Ecto neural progenitor cell (in vitro differentiated cells): ENCODE measurements at places on chromosomes 4 and X.

GRCh38 chrX:137032841-137033773 lies 688 bp downstream of the GPR101 start:
- DNase-seq = no peak

DNA sequence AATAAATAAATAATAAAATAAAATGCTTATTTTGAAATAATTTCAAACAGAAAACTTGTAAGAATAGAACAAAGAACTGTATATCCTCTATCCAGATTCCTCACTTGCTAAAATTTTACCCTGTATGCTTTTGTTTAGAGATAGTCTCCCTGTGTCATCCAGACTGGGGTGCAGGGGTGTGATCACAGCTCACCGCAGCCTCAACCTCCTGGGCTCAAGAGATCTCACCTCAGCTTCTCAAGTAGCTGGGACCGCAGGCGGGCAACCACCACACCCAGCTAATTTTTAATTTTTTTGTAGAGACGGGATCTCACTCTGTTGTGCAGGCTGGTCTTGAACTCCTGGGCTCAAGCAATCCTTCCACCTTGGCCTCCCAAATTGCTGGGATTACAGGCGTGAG lies 17.5 kb upstream of the ARAF start:
- no peak for DNase-seq

GRCh38 chr4:156191044-156191781 lies 237.5 kb upstream of the CTSO start:
- no peak for DNase-seq

- no peak for DNase-seq
These were observed 643.3 kb upstream of the FAM241A start for GRCh38 chr4:111501946-111502345.

DNA sequence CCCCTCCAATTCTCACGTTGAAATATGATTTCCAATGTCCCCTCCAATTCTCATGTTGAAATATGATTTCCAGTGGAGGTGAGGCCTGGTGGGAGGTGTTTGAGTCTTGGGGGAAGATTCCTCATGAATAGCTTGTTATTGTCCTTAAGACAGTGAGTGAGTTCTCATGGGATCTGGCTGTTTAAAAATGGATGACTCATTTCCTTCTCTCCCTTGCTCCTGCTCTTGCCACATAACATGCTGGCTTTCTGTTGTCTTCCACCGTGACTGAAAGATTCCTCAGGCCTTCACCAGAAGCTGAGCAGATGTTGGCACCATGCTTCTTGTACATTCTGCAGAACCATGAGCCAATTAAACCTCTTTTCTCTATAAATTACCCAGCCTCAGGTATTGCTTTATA lies 346.8 kb upstream of the TECRL start:
- DNase-seq = no peak

DNA sequence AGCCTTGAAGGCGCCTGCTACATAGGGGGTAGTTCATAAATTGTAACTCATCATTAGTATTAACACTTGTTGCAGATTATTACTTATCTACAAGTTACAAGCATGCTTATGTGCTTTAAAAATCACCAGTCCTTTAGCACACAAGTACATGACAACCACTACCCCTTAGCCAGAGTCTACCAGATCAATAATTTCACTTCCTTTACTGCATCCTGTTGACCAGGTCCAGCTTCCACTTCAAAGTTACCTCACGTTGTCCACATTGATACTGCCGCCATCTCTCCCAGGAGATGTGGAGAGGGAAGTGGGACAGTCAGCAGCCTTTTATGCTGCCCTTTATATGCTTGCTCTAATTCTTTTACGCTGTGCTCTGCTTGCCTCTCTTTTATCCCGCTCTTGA lies 231.3 kb upstream of the CXXC4 start:
- no peak for DNase-seq

DNA sequence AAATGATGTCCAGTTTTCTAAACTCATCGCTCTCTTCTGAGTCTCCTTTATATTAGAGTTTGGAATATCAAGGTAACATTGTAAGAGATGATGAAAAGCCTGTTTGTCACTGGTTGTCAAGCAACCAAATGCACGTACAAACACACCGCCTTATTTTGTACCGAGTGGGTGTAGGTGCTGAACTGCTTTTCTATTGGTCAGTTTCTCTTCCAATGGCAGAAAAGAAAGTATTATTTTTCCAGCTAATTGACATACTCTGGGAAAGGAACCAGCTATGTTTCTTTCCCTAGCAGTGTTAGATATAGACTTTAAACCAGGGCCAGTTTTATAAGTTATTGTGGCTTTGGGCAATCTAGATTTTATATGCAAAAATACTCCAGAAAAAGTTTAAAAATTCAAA lies 6.6 kb upstream of the PPM1K start:
- no peak for DNase-seq

DNA sequence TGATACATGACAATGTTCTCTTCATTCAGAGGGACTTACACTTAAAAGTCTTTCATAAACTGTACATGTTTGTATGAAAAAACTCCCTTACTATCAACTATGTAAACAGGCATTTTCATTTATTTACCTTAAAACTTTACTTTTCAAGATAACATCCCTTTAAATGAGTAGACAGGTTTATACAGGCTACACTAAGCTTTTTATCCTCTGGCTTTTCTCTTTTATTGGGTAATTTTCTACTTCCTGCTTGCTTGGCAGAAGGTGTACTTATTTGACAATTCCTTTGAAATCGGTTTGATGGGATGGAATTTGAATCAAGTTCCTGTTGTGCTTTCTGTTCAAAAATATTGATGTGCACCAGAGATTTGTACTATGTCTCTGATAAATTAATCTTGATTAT lies 81.4 kb downstream of the PTPN13 start:
- no peak for DNase-seq

- DNase-seq = no peak
These were observed 11.2 kb downstream of the HNRNPD start for GRCh38 chr4:82362565-82362964.

DNA sequence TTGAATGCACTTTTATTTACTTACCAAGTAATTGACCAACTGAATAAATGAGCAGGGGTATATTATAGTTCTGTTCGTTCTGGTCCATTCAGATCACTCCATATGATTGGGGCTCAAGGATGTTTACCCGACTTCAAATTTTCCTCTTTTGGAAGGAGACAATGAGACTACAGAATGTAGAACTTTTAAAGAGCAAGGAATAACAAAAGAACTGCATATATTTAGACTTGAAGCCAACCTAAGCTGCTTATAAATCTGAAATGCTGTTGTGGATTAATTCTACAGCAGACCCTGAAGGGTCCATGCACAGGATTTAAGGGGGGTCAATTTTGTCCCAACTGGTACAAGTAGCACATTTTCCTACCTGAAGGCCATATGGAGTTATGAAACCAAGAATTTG lies 610.8 kb downstream of the RAB28 start:
- DNase-seq = no peak

- no peak for DNase-seq
These were observed 48.4 kb upstream of the TMPRSS11A start for GRCh38 chr4:68011684-68012083.

- DNase-seq = no peak
These were observed 50.4 kb upstream of the ETNPPL start for GRCh38 chr4:108813261-108813660.

- no peak for DNase-seq
These were observed 146.8 kb downstream of the DCTD start for GRCh38 chr4:182770259-182770995.

GRCh38 chr4:137361756-137362470 lies 170.4 kb downstream of the PCDH18 start:
- no peak for DNase-seq

GRCh38 chr4:24836661-24837242 lies 41.4 kb downstream of the SOD3 start:
- no peak for DNase-seq

- DNase-seq = peak; percentile 60
These were observed 637 bp downstream of the MAMLD1 start for GRCh38 chrX:150363561-150364346.

GRCh38 chr4:78058591-78059523 lies 1.7 kb downstream of the FRAS1 start:
- peak; percentile 85 for DNase-seq

GRCh38 chr4:52946855-52947254 lies 84.7 kb downstream of the RASL11B start:
- DNase-seq = no peak

DNA sequence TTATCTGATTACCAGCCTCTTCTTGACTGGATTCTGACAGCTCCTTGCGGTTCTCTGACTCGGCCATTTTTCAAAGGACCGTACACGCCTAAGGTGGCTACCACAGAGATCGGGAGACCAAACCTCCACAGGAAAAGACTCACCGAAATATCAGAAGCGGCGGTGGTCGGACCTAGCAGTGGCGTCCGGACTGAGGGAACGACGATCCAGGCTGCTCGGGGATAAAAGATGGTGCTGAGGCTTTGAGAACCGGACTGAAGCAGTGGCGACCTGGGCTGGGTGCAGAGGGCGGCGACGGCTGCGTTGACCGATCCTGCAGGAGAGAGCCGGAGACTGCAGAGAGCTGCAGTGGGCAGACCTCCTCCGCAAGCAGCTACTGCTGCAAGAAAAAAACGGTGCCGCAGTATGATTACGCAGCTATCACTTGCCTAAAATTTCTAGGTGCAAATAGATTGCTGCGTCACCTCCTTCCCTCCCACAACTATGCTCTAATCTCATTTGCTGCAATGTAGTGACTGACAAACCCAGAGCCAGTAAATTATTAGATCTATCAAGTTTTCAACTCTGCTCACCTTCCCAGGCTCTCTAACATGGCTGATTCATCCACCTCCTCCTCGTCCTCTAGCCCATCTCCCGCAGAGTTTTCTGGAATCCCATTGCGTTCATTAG lies at the start of gene NAP1L2:
Gene NAP1L2 (minus strand): TSS at position 426 of the 669 bp plus-strand sequence. CDS start 359 bp downstream, at position 67.
- DNase-seq = peak; percentile 67

DNA sequence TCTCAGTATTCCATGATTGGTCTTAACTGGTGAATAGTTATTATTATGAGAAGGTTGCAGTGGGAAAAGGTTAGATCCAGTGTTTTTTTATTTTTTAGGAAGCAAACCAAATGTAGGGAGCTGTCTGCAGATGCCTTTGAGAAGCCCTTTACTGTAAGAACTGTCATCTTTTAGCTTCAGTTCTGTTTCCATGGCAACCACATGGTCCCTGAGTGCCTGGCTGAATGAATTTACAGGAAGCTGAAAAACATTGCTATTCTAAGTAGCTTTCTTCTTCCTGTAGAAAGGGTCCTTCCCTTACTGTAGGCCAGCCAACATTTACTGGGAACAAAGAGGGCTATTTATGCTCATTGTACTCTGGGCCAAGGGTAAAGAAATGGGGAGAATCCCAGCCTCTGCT lies 103.3 kb downstream of the DCLK2 start:
- DNase-seq = no peak

DNA sequence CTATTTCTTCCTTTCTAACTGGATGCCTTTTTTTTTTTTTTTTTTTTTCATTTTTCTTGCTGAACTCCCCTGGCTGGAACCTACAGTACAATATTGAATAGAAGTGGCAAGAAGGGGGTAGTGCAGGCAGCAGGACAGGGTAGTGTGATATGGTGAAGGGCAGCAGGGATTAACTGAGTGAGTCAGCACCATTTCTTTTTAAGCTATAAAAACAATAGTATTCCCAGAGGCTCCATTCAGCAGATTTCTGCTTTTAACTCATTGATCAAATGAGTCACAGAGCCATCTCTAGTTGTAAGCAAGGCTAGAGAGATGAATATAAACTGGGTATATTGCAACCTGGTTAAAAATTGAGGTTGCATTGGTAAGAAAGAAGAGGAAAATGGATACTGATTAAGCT lies 53.6 kb upstream of the SETD7 start:
- no peak for DNase-seq

- DNase-seq = no peak
These were observed 987.2 kb downstream of the CCSER1 start for GRCh38 chr4:91114386-91114785.

- DNase-seq = peak; percentile 53
These were observed 23.4 kb downstream of the CCNI start for GRCh38 chr4:77052352-77052751.

- DNase-seq = no peak
These were observed 199.4 kb downstream of the MAPK10 start for GRCh38 chr4:86160426-86160825.

- no peak for DNase-seq
These were observed 331.1 kb downstream of the GRID2 start for GRCh38 chr4:92634882-92635281.

DNA sequence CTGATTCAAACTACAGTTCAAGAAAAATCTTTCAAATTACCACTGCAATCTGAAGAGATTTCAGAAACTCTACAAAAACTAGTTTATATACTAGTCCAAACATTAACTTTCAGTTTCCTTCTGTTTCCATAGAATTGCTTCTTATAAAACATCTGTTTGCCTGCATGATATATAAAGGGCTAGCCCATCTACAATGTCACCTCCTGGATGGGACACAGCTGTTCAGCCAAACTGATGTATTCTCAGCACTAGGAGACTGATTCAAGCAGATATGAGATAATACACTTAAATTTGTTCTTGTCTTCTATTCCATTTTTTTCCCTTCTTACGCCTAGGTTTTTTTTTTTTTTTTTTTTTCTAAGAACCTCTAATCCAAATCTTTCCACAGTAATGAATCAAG lies 1569.7 kb upstream of the IGFBP7 start:
- DNase-seq = no peak

DNA sequence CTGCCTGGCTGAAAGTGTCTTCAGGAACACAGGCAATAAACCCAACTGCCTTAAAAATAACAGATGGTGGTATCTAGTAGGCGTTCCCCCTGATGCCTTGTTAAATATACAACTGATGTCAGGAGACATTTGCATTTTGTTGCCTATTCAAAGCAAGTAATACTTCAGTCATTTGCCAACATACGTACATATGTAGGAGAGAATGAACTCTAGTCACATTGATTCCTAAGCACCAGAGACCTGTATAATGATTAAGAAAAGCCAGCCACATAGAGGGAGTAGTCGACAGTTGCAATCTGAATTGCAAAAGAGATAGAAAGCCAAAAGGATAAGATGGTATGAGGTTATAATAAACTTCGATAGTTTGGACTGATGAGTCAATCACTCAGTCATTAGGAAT lies 191.0 kb upstream of the EMCN start:
- no peak for DNase-seq

DNA sequence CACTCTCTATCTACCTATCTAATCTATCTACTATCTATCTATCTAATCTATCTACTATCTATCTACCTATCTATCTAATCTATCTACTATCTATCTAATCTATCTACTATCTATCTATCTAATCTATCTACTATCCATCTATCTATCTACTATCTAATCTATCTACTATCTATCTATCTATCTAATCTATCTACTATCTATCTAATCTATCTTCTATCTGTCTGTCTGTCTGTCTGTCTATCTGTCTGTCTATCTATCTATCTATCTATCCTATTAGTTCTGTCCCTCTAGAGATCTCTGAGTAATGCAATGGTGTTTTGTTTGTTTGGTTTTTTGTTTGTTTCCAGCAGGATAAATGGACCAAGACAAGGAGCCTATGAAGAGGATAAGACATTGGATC lies 9.4 kb upstream of the ASMTL start:
- DNase-seq = no peak
